ENCODE measurements at places on chromosomes 2 and 18.
A peak's percentile ranks its signal among the peaks of the same experiment; 100 is the strongest.

DNA sequence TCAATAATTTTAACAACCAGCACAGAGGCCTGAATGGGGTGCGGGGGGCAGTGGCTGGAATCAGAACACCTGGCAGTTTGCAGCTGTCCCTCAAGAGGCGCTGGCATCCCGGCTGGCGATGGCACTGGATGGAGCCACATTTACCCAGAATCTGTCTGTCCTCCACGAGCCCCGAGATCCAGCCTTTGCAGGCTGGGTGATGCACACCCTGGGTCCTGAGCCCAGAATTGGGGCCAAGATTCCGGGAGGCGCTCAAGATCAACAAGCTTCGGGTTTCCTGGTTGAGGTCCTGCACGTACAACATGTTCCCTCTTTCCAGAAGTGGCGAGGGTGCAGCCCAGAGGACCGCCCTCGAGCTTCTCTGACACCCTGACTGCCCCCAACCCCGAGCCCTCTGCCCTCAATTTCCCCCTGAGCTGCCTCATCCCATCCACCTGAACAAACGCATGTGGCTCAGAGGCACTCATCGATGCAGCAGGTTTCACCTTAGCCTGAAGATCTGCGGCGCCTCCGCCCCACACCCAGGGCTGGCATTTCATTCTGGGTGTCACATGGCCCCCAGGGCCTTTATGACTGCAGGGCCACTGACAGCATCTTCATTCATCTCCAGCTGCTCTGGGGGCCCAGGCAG, 97.5 kb downstream of the TFCP2L1 start:
- H3K4me1 ChIP-seq: no peaks in the 10 kb centered on the region
- H3K36me3 ChIP-seq: no peaks in the 10 kb centered on the region
- no peak for DNase-seq
- no peak overlapping the region for H3K27ac ChIP-seq
- no peaks in the 10 kb centered on the region for H3K27me3 ChIP-seq

DNA sequence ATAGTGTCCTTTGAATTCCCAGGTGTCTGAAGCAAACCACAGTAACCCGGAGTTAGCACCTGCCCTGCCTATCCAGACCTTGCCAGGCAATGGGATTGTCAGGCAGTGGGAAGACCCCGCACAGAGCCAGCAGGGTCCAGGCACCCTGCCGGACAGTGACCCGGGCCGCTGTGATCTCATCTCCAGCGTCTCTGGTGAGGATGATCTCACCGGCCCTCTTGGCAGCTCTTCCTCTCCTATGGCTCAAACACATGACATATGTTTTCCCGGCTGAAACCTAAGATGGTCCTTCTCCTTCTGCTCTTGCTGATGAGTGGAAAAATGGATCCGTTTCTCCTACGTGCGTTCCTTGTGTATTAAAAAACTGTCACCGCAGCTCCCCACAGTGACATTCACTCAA, 75.1 kb downstream of the ACOXL start:
- no peak for DNase-seq
- no peak overlapping the region for H3K27ac ChIP-seq
- no peaks in the 10 kb centered on the region for H3K36me3 ChIP-seq
- H3K27me3 ChIP-seq: no peaks in the 10 kb centered on the region
- H3K4me3 ChIP-seq: no peak overlapping the region

DNA sequence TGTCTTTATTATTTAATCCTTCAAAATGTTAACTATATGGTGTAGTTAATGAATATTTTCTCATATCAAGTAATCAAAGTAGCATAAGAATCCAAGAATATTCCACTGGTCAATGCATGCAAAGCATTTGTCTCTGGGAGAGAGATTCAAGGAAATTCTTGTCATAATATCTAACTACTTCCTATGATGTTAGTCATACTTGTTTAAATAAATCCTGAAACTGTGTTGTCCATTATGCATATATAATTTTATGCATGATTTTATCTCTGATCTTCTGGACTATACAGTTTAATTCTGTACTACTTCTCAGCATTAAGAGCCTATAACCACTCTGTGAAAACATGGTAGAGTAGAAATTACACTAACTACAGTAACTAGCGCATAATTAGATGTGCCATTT, 388.3 kb downstream of the NR4A2 start:
- no peaks in the 10 kb centered on the region for H3K36me3 ChIP-seq
- H3K4me3 ChIP-seq: no peak overlapping the region
- no peaks in the 10 kb centered on the region for H3K4me1 ChIP-seq
- no peaks in the 10 kb centered on the region for H3K27me3 ChIP-seq

DNA sequence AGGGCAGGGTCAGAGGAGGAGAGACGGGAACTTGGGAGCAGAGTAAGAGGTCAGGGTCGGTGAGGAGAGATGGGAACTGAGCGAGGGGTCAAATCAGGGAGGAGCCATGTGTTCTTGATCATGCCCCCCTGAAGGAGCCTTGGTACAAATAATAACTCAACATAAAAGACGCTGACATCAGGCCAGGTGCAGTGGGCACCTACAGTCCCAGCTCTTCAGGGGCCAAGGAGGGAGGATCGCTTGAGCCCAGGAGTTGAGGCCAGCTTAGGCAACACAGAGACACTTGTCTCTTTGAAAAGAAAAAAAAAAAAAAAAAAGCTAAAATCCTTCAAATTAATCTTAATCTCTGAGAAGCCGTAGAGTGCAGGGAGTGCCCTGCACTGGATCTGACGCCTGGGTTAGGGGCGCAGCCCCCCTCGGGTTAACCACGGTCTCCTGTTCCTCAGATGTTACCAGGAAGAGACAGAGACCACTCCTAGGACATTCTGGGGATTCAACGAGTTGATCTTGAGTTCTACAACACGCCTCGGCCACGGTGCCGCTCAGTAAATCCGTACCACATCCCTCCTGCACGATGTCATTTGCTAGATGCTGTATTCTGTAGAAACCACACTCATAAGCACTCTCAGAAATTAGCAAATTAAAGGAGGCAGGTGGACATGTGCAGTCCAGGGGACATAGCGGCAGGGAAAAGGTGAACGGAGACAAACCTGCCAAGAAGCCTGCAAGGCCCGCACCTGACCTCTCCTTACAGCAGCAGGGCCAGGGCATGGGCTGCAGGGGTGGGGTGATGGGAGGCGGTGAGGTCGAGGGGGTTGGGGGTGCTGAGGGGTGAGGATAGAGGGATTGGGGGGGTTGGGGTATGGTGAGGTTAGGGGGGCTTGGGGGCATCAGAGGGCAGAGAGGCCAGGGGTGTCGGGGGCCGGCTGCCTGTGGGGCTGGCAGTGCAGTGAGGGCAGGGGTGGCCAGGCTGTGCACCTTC, 29.2 kb downstream of the SLC66A2 start:
- no peak overlapping the region for H3K4me3 ChIP-seq
- H3K4me1 ChIP-seq: no peaks in the 10 kb centered on the region
- H3K36me3 ChIP-seq: no peaks in the 10 kb centered on the region

GRCh38 chr2:233519787-233520611, 46.6 kb downstream of the USP40 start:
- H3K27ac ChIP-seq: no peak overlapping the region
- no peaks in the 10 kb centered on the region for H3K27me3 ChIP-seq
- no peaks in the 10 kb centered on the region for H3K4me1 ChIP-seq
- no peak for DNase-seq

GRCh38 chr2:236167297-236168109, 683 bp downstream of the GBX2 start:
- H3K4me3 ChIP-seq: peak overlapping the region; percentile 6
- H3K4me1 ChIP-seq: peaks cover 15% of the 10 kb centered on the region
- no peaks in the 10 kb centered on the region for H3K27me3 ChIP-seq
- no peak for DNase-seq

GRCh38 chr2:16515696-16516095, 149.9 kb downstream of the CYRIA start:
- H3K27ac ChIP-seq: no peak overlapping the region
- H3K4me3 ChIP-seq: no peak overlapping the region
- no peak for DNase-seq
- H3K27me3 ChIP-seq: no peaks in the 10 kb centered on the region

DNA sequence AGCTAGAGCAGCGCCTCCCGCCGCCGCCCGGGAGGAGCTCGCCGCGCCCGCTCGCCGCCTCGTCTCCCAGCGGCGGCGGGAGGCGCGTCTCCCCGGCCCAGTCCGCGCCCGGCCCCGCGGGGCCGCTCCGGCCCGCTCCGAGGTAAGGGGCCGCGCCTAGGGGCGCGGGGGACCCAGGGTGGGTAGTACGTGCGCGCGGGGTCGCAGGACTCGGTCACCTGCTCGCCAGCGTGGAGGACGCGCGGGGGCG, 259 bp downstream of the NPAS2 start:
- DNase-seq: no peak
- no peaks in the 10 kb centered on the region for H3K36me3 ChIP-seq
- H3K27me3 ChIP-seq: no peaks in the 10 kb centered on the region
- H3K4me1 ChIP-seq: peaks cover 15% of the 10 kb centered on the region
- peak overlapping the region; percentile 56 for H3K4me3 ChIP-seq
- H3K27ac ChIP-seq: peak overlapping the region; percentile 26

- H3K27me3 ChIP-seq: no peaks in the 10 kb centered on the region
- DNase-seq: no peak
- no peaks in the 10 kb centered on the region for H3K4me1 ChIP-seq
- no peaks in the 10 kb centered on the region for H3K36me3 ChIP-seq
- H3K4me3 ChIP-seq: no peak overlapping the region
- H3K27ac ChIP-seq: no peak overlapping the region
Measured at GRCh38 chr2:21097331-21097730, 26.4 kb upstream of the TDRD15 start.

- H3K4me3 ChIP-seq: no peak overlapping the region
- DNase-seq: no peak
- H3K4me1 ChIP-seq: no peaks in the 10 kb centered on the region
- no peaks in the 10 kb centered on the region for H3K27me3 ChIP-seq
- H3K27ac ChIP-seq: no peak overlapping the region
Measured at GRCh38 chr2:10647441-10647840, 42.3 kb downstream of the NOL10 start.

GRCh38 chr18:44516450-44516849, 164.2 kb upstream of the SETBP1 start:
- H3K27ac ChIP-seq: no peak overlapping the region
- H3K4me1 ChIP-seq: no peaks in the 10 kb centered on the region
- H3K27me3 ChIP-seq: no peaks in the 10 kb centered on the region
- H3K36me3 ChIP-seq: no peaks in the 10 kb centered on the region

- no peak overlapping the region for H3K27ac ChIP-seq
- H3K27me3 ChIP-seq: no peaks in the 10 kb centered on the region
- no peak overlapping the region for H3K4me3 ChIP-seq
- no peaks in the 10 kb centered on the region for H3K36me3 ChIP-seq
- H3K4me1 ChIP-seq: no peaks in the 10 kb centered on the region
Measured at GRCh38 chr2:8357738-8358518, 323.9 kb upstream of the ID2 start.

- no peak for DNase-seq
- no peak overlapping the region for H3K4me3 ChIP-seq
- no peaks in the 10 kb centered on the region for H3K4me1 ChIP-seq
- H3K27ac ChIP-seq: no peak overlapping the region
- H3K36me3 ChIP-seq: no peaks in the 10 kb centered on the region
Measured at GRCh38 chr2:212037062-212037461, 501.5 kb downstream of the ERBB4 start.

DNA sequence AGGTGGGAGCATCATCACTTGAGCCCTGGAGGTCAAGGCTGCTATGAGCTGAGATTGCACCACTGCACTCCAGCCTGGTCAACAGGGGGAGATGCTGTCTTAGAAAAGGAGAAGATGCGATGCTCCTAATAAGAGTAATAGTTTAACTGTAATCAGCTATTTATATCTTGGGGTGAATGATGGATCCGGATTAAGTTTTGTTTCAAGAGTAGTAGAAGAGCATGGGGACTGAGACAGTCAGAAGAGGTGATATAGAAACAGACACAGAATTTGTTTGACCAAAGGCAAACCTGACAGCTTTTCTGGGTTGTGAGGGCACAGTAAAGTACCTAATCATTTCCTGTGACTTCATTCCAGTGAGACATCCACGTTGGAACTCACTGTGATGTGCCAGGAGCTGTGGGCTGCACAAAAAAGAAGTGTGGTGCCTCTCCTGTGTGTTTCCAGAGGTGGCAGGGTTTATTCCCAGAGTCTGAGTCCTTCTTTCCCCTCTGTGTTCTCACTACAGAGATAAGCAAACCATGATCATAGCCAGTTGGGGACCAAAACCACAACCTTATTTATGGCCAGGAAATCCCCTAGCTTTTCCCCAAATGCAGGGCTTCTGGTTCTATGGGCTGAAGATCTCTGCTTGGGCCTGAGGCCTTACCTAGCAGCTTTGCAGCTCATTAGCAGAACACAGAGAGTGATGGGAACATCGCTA, 113.7 kb downstream of the XRCC5 start:
- H3K27ac ChIP-seq: no peak overlapping the region
- H3K4me1 ChIP-seq: no peaks in the 10 kb centered on the region
- no peaks in the 10 kb centered on the region for H3K27me3 ChIP-seq

GRCh38 chr2:3641181-3641580, 16.8 kb upstream of the ALLC start:
- no peaks in the 10 kb centered on the region for H3K27me3 ChIP-seq
- no peak overlapping the region for H3K4me3 ChIP-seq
- H3K36me3 ChIP-seq: no peaks in the 10 kb centered on the region
- no peaks in the 10 kb centered on the region for H3K4me1 ChIP-seq
- H3K27ac ChIP-seq: no peak overlapping the region
- peak; percentile 8 for DNase-seq

DNA sequence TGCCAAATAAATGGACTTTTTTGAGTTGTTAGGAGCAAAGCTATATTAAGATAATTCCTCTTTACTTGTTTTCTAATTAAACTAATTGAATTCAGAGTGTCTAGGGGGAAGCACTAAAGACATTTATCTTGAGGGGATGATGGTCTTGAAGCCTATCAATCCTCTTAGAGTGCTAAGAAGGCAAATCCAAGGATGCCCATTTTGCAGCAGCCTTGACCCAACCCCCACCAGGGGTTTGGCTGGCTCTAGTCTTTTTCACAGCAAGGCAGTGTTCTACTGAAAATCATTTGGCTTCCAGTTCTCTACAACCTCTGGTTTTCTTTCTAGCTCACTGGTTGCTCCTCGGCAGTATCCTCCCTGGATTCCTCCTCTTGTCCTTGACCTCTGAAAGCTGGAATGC, 6.5 kb upstream of the RAX start:
- H3K27ac ChIP-seq: no peak overlapping the region
- H3K27me3 ChIP-seq: no peaks in the 10 kb centered on the region
- no peak overlapping the region for H3K4me3 ChIP-seq
- DNase-seq: no peak
- H3K4me1 ChIP-seq: no peaks in the 10 kb centered on the region
- H3K36me3 ChIP-seq: no peaks in the 10 kb centered on the region

GRCh38 chr2:60492548-60492947, 60.9 kb downstream of the BCL11A start:
- no peak overlapping the region for H3K27ac ChIP-seq
- no peaks in the 10 kb centered on the region for H3K27me3 ChIP-seq
- H3K36me3 ChIP-seq: no peaks in the 10 kb centered on the region
- no peak overlapping the region for H3K4me3 ChIP-seq

Measured in testis (tissue), 5 donors.